ENCODE measurements at places on chromosomes 12 and 14. TPM values are rescaled to one million over a fixed set of nuclear protein-coding genes. Genes with fewer than 3 reads are reported as not detected.

SERPINA3 gene
- not detected for total RNA-seq

DNA sequence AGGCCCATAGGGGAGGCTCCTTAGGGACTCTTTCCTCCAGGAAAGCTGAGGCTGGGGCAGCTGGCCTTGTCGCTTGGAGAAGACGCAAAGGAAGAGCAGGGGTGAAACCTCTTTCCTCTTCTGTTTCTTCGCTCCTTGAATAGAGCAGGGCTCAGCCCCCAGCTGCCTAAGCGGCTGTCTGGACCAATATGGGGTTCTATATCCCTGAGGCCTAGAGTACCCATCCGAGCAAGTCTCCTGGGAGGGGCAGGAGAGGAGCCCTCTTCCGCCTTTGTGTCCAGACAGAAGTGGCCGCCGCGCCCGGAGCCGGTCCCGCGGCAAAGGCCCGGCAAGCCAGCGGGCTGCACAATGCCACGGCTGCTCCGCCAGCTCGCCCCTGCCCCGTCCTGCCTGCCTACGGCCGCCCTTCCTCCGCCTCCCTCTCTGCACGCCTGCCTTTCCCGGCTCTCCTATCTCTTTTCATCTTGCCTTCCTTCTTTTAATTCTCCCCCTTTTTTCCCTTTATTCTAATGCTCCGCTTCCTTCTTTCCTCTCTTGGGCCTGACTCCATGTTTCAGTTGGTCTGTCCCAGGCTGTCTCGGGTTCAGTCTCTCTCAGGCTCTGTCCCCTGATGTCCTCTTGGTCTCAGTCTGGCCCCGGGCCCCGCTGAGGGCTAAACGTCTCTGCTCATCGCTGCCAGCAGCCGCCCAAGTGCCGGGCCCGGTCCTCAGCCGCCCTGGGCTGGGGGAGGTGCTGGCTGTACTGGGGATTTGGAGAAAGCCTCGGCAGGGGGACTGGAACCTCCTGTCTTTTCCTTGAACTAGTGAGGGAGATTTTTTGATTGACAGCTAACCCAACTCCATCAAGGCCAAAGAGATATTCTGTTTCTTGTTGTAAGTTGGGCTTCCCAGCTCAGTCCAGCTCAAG lies 2.5 kb upstream of the HOXC9 start:
- peaks cover 89% of the 10 kb centered on the region for H3K27me3 ChIP-seq
- H3K36me3 ChIP-seq, result peaks cover 3% of the 10 kb centered on the region
- no peak overlapping the region for H3K27ac ChIP-seq
- H3K4me1 ChIP-seq, result peaks cover 20% of the 10 kb centered on the region

GRCh38 chr14:94394025-94394493 lies 5.7 kb upstream of the SERPINA1 start:
- peaks cover 42% of the 10 kb centered on the region for H3K4me1 ChIP-seq
- no peak for DNase-seq
- H3K27ac ChIP-seq, result peak overlapping the region; percentile 75
- H3K27me3 ChIP-seq, result peaks cover 7% of the 10 kb centered on the region
- peak overlapping the region; percentile 8 for H3K4me3 ChIP-seq
- no peaks in the 10 kb centered on the region for H3K36me3 ChIP-seq

DNA sequence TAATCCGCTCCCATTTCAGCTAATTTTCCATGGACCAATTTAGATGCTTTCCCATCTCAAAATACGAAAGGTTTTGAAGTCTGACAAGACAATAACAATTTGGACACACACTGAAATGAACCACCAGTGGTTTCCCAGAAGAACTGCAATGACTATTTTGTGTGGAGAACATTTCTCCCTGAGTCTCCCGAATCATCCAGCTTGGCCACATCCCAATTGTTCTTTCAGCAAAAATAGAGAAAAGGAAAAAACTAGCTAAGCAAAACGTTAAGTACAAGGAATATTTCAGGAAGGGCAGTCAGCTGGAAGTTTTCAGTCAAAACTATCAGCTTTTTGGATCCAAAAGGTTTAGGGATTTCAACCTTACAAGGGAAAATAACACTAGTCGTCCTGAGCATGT lies 390.6 kb downstream of the KCNH5 start:
- H3K27ac ChIP-seq, result no peak overlapping the region
- H3K4me3 ChIP-seq, result no peak overlapping the region
- H3K36me3 ChIP-seq, result no peaks in the 10 kb centered on the region
- no peaks in the 10 kb centered on the region for H3K4me1 ChIP-seq
- no peak for DNase-seq

DNA sequence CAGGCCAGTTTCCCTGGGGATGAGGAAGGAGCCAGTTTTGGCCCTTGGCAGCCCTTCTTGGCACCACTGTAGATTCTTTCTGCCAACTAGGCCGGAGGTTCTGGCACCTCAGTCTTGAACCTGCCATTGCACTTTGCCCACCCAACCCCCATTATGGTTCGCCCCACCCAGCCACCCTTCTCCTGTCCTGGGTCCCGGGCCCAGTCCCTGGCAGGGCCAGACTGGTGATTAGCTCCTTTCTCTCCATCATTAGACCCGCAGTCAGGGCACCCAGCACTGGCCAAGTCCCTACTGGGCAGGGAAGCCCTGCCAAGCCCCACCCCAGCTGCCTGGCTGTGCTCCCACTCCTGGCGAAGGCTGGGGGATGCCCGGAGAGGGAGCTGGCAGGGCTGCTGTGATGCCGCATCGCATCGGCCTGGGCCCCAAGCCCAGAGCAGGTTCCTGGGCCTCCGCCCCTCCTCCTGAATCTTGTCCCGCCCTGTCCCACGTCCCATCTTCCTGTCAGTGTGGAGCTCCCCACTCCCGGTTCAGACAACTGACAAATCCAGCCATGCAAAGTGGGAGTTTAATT lies 9.8 kb downstream of the FAM222A start:
- H3K4me3 ChIP-seq, result no peak overlapping the region
- H3K27me3 ChIP-seq, result peaks cover 15% of the 10 kb centered on the region
- H3K36me3 ChIP-seq, result no peaks in the 10 kb centered on the region
- DNase-seq, result no peak

CCDC38 gene
- not detected for total RNA-seq

- DNase-seq, result no peak
- H3K36me3 ChIP-seq, result no peaks in the 10 kb centered on the region
- no peak overlapping the region for H3K4me3 ChIP-seq
Observed at GRCh38 chr12:79451978-79452377, 238.8 kb downstream of the PAWR start.

GRCh38 chr12:54541751-54542290 lies 7.6 kb upstream of the PDE1B start:
- H3K4me3 ChIP-seq, result no peak overlapping the region
- peaks cover 4% of the 10 kb centered on the region for H3K4me1 ChIP-seq
- H3K27ac ChIP-seq, result no peak overlapping the region
- H3K36me3 ChIP-seq, result peaks cover 71% of the 10 kb centered on the region

CSRP2 gene
- total RNA-seq, result 0.44 TPM

DNA sequence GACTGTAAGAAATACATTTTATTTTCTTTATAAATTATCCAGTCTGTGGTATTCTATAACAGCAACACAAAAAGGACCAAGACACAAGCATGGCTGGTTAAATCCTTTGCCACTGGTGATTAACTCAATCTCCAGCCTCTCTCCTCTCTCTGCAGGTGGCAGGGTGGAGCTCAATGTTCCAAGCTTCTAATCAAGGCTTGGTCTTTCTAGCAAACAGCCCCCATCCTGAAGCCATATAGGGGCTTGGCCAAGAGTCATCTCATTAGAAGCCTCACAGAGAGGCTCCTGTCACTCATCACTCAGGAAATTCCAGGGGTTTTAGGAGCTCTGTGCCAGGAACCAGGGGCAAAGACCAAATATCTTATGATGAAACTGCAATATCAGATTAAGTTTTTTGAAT lies 12.0 kb downstream of the C12orf75 start:
- no peaks in the 10 kb centered on the region for H3K27me3 ChIP-seq
- peaks cover 53% of the 10 kb centered on the region for H3K36me3 ChIP-seq
- no peak overlapping the region for H3K4me3 ChIP-seq
- no peak for DNase-seq
- H3K27ac ChIP-seq, result no peak overlapping the region
- peaks cover 16% of the 10 kb centered on the region for H3K4me1 ChIP-seq

GRCh38 chr12:15789220-15790171 lies at the start of gene EPS8:
Gene EPS8, minus strand, starts transcription at chr12:15789388. Its CDS starts 106,437 bp downstream, at chr12:15682951.
- H3K27ac ChIP-seq, result peak within 1 kb of the TSS; percentile 74
- peak; percentile 96 for DNase-seq
- peak within 1 kb of the TSS; percentile 87 for H3K4me3 ChIP-seq
- peaks cover 69% of the 10 kb centered on the region for H3K27me3 ChIP-seq

GRCh38 chr14:105323663-105324062 lies 9.1 kb downstream of the PACS2 start:
- peaks cover 4% of the 10 kb centered on the region for H3K36me3 ChIP-seq
- no peak for DNase-seq
- H3K27me3 ChIP-seq, result no peaks in the 10 kb centered on the region
- no peak overlapping the region for H3K4me3 ChIP-seq
- peaks cover 13% of the 10 kb centered on the region for H3K4me1 ChIP-seq

GRCh38 chr12:69252033-69252432 lies 12.7 kb downstream of the CPSF6 start:
- peaks cover 38% of the 10 kb centered on the region for H3K4me1 ChIP-seq
- no peak for DNase-seq
- no peaks in the 10 kb centered on the region for H3K27me3 ChIP-seq
- H3K4me3 ChIP-seq, result no peak overlapping the region

TAS2R8 gene
- not detected for total RNA-seq

ALDH2 gene
- 0.21 TPM for total RNA-seq

DNA sequence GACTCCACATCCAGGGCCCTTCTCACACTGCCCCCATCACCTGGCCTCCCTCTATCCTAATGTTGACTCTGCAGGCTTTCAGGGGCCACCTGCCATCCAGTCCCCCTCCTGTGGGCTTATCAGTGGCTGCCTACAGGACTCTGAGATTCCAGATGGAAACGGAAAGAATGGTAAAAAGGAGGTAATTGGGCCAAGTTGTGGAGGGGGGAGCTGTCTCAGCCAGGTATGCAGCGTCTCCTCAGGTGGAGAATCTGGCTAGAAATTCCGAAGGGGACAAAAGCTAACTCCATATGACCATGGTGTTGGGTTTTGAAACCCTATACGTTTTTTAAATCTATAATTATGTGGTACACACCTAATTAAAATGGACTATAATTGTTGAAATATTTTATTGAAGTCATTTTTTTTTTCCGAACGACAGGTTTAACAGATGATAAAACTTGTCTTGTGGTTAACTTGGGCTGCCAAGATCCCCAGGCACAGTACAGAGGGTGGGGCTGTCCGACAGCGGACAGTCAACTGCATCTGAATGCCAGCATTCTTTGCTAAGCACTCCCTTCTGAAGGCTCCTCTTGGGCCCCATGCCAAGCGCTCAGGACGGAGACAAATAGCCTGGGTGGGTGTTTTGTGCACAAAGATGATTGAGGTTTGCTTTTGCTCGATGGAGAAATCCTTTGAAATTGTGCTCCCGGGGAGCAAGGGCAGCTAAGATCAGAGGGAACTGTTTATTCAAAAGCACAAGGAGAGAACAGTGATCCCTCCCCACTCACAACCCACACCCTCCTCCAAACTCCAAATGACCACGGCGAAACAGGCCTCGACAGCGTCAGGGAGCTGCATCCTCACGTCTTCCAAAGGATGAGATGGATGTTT lies 365.6 kb downstream of the BCL11B start:
- H3K36me3 ChIP-seq, result no peaks in the 10 kb centered on the region
- H3K4me3 ChIP-seq, result no peak overlapping the region

DNA sequence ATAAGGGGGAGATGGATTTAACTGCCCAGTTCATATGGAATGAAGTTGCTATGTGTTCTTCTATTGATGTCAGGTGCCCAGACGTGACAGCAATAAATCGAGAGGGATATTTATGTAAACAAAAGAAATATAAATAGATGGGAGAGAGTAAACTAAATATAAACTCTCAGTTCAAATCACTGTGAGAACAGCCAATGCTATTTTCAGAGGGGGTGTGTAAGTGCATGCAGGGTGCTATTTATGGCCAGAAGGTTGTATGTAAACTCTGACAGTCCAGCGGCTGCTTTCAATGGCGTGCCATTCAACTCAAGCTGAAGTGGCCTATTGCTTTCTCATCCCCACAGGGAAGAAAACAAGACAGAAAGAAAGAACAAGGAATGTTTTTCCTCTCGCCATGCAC lies 127.2 kb downstream of the KCNA5 start:
- H3K27me3 ChIP-seq, result no peaks in the 10 kb centered on the region
- DNase-seq, result no peak
- H3K4me3 ChIP-seq, result no peak overlapping the region
- H3K36me3 ChIP-seq, result no peaks in the 10 kb centered on the region
- peaks cover under 1% of the 10 kb centered on the region for H3K4me1 ChIP-seq

SCN8A gene
- 0.38 TPM for total RNA-seq

DCAF11 gene
- total RNA-seq, result 57.3 TPM

DNA sequence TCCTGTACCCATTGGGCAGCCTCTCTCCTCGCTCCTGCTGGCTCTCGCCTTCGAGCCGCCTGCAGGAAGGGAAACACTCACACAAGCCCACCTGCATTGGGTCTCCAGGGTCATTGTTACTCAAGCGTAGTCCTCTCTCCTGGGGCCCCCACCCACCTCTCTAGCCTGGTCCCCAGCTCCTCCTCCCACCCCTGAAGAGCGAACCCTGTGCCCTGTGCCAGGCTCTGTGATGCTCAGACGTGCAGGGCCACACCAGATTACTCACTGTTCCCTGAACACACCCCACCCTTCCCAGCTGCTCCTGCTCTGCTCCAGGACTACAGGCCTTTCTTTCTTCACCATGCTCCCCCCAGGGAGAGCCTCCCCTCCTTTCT lies 88.1 kb downstream of the NINJ2 start:
- no peaks in the 10 kb centered on the region for H3K27me3 ChIP-seq
- peaks cover 32% of the 10 kb centered on the region for H3K4me1 ChIP-seq
- H3K36me3 ChIP-seq, result peaks cover 8% of the 10 kb centered on the region
- DNase-seq, result no peak
- no peak overlapping the region for H3K4me3 ChIP-seq
- H3K27ac ChIP-seq, result peak overlapping the region; percentile 86

- H3K4me1 ChIP-seq, result no peaks in the 10 kb centered on the region
- H3K27me3 ChIP-seq, result no peaks in the 10 kb centered on the region
- DNase-seq, result no peak
- no peaks in the 10 kb centered on the region for H3K36me3 ChIP-seq
Observed at GRCh38 chr14:28294834-28295440, 471.6 kb upstream of the FOXG1 start.

- H3K4me1 ChIP-seq, result peaks cover 3% of the 10 kb centered on the region
- no peaks in the 10 kb centered on the region for H3K36me3 ChIP-seq
- DNase-seq, result no peak
- no peak overlapping the region for H3K4me3 ChIP-seq
- H3K27ac ChIP-seq, result no peak overlapping the region
- H3K27me3 ChIP-seq, result peaks cover 29% of the 10 kb centered on the region
Observed at GRCh38 chr14:103144085-103144484, 20.8 kb downstream of the TNFAIP2 start.

DNA sequence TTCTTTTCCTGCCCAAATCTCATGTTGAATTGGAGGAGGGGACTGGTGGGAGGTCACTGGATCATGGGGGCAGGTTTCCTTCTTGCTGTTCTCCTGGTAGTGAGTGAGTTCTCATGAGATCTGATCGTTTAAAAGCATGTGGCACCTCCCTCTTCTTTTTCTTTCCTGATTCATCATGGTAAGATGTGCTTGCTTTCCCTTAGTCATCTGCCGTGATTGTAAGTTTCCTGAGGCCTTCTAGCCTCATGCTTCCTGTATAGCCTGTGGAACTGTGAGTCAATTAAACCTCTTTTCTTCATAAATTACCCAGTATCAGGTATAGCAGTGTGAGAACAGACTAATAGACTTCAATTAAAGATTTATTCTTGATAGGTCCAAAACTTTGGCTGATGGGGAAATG lies 83.5 kb downstream of the CAND1 start:
- no peaks in the 10 kb centered on the region for H3K36me3 ChIP-seq
- H3K27me3 ChIP-seq, result no peaks in the 10 kb centered on the region
- no peak overlapping the region for H3K4me3 ChIP-seq
- peaks cover 15% of the 10 kb centered on the region for H3K4me1 ChIP-seq
- DNase-seq, result no peak

- peaks cover 60% of the 10 kb centered on the region for H3K27me3 ChIP-seq
- no peak overlapping the region for H3K4me3 ChIP-seq
- DNase-seq, result no peak
- H3K36me3 ChIP-seq, result peaks cover under 1% of the 10 kb centered on the region
Observed at GRCh38 chr12:111030800-111031199, 110.4 kb upstream of the MYL2 start.

MYBPC1 gene
- not detected for total RNA-seq

ASB2 gene
- 21.1 TPM for total RNA-seq
